ENCODE measurements at places on chromosomes 7 and 10.

- no peak for DNase-seq
These were observed 60.8 kb downstream of the LARP4B start for GRCh38 chr10:870564-871166.

GRCh38 chr7:6553448-6554044, 2.3 kb upstream of the GRID2IP start:
- no peak for DNase-seq

- no peak for DNase-seq
These were observed 39.6 kb downstream of the KIAA1549 start for GRCh38 chr7:138941545-138941944.

- no peak for DNase-seq
These were observed 355.8 kb upstream of the MKI67 start for GRCh38 chr10:128482052-128482451.

- DNase-seq = no peak
These were observed 21.8 kb downstream of the FOXL3 start for GRCh38 chr7:311796-312195.

- no peak for DNase-seq
These were observed 44.6 kb downstream of the UBE2H start for GRCh38 chr7:129908181-129908580.

DNA sequence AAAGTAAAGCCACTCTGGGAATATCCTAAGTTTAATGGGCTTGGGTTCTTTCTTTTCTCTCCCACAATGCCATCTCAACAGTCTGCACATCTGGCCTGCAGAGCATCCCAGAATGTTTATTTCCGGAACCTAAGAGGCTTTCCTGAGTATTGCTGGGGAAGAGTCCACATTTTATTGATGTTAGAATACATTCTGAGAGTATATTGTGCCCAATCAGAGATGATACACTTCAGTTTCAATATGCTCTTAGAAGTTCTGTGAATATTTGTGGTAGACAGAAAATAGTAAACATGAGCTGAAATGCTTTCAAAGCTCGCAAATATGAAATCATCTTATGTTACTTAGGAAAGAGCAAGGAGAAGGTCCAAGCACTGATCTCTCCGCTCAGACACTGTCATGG, 200.6 kb downstream of the TWIST1 start:
- no peak for DNase-seq
